ENCODE measurements at places on chromosomes 6 and 20.

DNA sequence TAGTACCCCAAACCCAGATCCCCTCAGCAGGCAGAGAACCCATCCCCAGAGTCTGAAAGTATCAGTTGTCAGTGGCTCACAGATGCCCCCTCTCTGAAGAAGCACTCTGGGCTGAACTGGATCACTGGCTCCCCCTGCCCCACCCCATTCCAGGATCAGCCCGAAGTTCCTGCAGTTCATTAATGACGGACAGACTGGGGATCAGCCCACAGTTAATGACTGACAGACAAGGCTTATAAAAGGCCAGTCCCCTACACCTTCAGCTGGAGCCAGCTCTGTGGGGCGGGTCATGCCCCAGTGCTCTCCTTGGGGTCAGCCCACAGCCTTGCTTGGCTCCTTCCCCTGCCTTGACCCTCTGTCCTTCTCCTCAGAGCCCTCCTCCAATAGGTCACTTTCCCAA is 21.7 kb downstream of the KIAA1755 start:
- no peak for DNase-seq

- peak; percentile 77 for DNase-seq
Measured at GRCh38 chr20:52340036-52340634, 148.6 kb upstream of the ZFP64 start.

DNA sequence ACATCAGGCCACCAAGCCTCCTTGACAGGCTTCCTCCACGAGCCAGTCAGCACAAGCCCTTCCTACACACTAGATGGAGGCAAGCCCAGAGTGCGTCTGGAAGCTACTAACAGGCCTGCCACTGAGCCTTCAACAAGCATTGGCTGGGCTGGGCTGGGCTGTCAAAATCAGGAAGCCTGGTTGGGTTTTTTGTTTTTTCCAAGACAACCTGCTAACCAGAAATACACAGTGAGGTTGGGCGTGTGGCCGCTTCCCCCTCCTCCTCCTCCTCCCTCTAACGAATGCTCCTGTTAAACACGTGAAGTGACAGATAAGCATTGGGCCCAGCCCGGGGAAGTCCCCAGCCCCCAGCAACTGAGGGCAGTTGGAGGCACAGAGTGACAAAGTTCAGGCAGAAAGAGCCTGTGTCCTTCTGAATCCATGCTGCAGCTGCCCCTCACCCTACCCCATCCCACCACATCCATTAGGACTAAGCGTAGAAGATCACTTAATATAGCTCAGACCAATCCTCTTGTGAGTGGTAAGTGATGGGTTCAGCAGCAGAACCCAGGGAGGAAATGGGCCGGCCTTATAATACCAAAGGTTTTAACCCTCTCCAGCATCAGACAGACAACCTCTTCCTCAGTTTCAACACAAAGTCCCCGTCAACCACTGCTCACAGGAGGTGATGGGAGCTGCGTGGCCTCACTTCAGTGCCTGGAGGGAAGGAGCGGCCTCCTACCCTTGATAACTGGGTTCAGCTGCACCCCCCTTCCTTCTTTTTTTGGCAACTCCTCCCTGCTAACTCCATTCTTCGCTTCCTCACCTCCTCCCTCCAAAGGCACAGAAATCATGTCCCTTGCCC is 1.1 kb downstream of the NFATC2 start:
- no peak for DNase-seq

- DNase-seq: no peak
Measured at GRCh38 chr20:54933212-54933904, 458.0 kb downstream of the DOK5 start.

- no peak for DNase-seq
Measured at GRCh38 chr20:13676682-13677081, 38.0 kb upstream of the TASP1 start.

DNA sequence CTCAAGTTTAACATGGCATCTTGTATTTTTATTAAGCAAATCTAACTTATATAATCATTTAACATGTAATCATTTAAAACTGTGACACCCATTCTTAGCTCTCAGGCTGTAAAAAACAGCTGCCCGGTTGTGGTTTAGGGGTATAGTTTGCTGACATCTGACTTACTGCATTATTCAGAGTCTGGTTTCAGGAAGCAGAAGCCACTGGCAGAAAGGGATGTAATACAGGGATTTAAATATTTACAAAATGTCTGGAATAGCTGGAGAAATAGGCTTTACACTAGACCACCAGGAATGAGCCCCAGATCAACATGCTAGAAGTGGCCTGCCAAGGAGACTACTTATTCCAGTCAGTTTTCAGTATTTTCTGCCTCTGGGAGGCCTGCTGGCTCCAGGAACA is 421.1 kb downstream of the CD109 start:
- DNase-seq: no peak

GRCh38 chr6:136089876-136090275 is 160.2 kb downstream of the MTFR2 start:
- DNase-seq: no peak

- DNase-seq: peak; percentile 31
Measured at GRCh38 chr6:121971931-121972335, 427.5 kb upstream of the HSF2 start.

GRCh38 chr6:148984531-148985056 is 237.8 kb downstream of the UST start:
- no peak for DNase-seq

DNA sequence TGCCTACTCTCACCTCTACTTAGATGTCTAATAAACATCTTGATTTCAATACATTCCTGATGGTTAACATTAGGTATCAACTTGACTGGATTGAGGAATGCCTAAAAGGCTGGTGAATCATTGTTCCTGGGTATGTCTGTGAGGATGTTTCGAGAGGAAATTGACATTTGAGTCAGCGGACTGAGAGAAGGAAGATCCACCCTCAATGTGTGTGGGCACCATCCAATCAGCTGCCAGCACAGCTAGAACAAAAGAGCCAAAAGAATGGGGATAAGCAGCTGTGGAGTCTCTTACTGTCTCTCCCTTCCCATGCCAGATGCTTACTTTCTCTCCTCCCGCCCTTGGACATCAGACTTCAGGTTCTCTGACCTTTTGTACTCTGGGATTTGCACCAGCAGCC is 128.6 kb upstream of the HS3ST5 start:
- DNase-seq: peak; percentile 65

DNA sequence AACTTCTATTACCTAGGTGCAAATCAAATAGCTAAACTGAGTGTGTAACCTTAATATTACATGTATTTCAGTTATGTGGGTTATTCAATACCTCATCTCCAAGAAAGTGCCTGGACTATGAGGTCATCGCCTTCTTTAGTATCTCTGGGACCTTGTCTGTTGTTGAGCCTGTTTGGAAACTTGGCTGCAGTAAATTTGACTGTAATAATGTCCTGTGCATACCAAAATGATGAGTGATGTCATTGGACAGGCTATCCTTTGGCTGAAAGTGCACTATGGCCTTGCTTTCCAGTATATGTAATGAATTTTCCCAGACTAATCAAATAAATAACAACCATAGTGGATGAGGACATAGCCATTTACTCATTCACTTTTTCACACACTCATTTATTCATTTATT is 455.1 kb downstream of the ADGRB3 start:
- DNase-seq: peak; percentile 53

GRCh38 chr20:41334443-41335421 is 5.9 kb upstream of the LPIN3 start:
- DNase-seq: no peak

GRCh38 chr6:40545954-40546353 is 41.2 kb downstream of the LRFN2 start:
- DNase-seq: no peak

DNA sequence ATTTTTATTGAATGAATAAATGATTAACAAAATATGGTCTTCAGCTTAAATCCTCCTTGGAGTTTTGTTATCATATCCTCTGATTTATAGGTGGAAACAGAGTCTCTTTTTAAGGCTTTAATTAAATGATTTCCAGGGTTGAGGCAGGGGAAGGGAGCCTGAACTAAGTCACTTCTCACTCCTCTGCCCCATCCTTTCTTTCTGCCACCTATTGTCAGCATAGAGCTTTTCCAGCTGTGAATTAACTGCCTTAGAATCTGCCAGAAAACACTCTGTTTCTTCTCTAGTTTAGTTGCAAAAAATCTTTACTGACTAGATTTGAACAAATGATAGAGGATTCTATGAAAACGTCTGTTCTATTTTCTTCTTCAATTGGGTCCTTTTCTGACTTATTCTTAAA is 9.8 kb downstream of the OGFRL1 start:
- DNase-seq: no peak

- peak; percentile 19 for DNase-seq
Measured at GRCh38 chr20:5402903-5403531, 86.3 kb upstream of the PROKR2 start.

GRCh38 chr20:3730803-3731672 is 1.4 kb upstream of the HSPA12B start:
- DNase-seq: no peak

- no peak for DNase-seq
Measured at GRCh38 chr20:35560105-35560511, 18.2 kb downstream of the ERGIC3 start.

DNA sequence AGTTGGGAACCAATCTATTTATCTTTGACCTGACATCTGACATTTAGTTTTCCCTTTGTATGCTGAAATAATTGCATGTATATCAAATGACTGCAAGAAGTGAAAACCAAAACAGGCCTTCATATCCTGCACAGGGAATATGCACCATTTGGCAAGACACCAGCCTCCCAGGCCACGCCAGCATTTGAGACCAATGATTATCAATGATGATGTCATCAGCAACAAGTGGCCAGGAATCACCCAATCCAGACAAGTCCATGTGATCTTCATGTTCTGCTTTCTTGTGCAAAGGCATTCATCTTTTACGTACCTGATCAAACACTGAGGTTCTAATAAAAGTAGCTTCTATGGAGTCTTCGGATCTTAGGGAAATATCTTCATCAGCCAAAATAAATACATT is 107.4 kb upstream of the TENT5A start:
- DNase-seq: no peak

DNA sequence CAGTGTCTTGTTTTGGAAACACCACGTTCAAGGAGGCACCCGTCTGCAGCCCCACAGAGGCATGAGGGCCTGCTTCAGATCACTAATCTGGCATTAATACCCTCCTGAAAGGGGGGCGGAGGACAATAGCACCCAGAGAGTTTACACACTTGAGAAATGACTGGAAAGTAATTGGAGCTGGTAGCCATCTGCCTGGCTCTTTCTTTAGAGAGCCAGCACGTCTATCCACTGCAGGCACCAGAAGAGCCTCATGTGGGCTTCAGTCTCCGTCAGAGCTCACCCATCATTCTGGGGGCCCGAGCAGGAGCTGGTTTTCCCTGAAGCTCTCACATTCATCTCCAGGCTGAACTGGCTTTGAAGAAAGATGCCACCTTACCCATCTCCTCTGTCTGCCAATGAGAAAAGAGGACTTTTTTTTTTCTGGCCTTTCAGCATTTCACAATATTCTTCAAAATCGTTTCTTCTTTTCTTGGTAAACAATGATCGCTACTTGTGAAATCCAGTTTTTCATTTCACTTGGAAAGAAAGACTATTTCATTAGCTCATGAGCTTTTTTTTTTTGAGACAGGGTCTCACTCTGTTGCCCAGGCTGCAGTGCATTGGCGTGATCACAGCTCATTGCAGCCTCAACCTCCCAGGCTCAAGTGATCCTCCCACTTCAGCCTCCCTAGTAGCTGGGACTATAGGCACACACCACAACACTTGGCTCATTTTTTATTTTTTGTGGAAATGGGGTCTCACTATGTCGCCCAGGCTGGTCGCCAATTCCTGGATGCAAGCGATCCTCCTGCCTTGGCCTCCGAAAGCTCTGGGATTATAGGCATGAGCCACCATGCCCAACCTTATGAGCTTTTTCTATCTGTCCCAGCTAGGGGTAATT is 124.7 kb upstream of the ZNF217 start:
- no peak for DNase-seq

DNA sequence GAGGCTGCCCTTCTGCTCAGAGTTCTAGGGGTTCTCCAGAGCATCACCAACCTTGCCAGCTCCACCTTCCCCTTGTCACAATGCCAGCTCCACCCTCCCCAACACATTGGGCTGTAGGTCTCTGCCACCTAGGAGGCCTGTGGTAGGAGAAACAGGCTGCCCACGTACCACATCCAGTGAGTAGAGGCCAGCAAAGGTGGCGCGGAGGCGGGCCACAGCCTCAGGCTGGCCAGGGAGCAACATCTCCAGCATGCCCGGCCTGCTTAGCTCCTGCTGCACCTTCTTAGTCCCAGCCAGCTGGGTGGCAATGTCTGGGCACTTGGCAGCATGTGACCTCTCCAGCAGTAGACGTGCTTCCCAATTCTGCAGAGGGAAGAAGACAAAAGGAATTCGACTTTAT is 23.8 kb downstream of the GSS start:
- no peak for DNase-seq

Data from HT1080 (cell line).